ENCODE measurements at places on chromosomes 6 and 20. TPM values are rescaled to one million over a fixed set of nuclear protein-coding genes. Genes with fewer than 3 reads are reported as not detected.

DNA sequence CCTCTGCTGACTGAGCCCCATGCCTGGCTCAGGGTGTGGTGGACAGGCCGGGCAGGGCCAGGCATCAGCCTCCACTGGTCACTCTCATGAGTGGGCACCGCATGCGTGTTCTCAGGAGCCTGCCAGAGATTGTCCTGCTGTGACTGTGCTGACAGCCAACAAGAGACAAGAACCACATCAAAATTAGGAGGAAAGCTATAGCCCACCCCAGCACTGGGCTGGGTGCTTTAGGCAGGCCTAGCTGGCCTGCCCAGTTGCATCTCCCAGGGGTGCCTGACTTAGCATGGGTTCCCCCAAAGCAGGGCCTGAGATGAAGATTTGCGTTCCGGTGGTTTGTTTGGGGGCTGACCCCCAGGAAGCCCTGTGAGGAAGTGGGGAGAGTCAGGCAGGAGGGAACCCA, 53.9 kb downstream of the LINC00237 start:
- no peak for DNase-seq

- DNase-seq = no peak
Observed at GRCh38 chr6:36247693-36248092, 22.2 kb upstream of the PNPLA1 start.

SLC35D3 gene
- not detected for total RNA-seq

BNIP5 gene
- not detected for total RNA-seq

Data from omental fat pad (tissue), 4 donors.